ENCODE measurements at places on chromosomes 5 and 9.

GRCh38 chr9:90770182-90770738, 31.4 kb upstream of the SYK start:
- no peak for DNase-seq

DNA sequence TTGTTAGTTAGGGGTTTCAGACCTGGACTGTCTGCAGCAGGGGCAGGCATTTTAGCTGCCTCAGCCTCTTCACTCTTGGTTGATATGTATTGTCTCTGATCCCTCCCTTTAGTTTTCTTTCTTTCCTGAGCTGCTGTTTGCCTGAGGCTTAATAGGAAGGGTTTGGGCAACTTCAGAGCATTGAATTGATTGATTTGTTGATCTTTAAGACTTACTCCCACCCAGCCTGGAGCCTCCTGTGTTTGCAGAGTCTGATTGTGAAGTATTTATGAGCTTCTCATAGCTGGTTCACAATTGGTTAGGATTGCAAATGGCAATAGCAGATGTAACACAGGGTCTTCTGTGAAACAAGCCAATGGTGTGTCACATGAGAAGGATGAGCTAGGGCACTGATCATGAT, 671.8 kb upstream of the SEMA6A start:
- peak; percentile 1 for DNase-seq

- no peak for DNase-seq
Measured at GRCh38 chr9:103530934-103531333, 535.8 kb downstream of the CYLC2 start.

GRCh38 chr5:35484241-35484640, 133.4 kb upstream of the SPEF2 start:
- DNase-seq = no peak

DNA sequence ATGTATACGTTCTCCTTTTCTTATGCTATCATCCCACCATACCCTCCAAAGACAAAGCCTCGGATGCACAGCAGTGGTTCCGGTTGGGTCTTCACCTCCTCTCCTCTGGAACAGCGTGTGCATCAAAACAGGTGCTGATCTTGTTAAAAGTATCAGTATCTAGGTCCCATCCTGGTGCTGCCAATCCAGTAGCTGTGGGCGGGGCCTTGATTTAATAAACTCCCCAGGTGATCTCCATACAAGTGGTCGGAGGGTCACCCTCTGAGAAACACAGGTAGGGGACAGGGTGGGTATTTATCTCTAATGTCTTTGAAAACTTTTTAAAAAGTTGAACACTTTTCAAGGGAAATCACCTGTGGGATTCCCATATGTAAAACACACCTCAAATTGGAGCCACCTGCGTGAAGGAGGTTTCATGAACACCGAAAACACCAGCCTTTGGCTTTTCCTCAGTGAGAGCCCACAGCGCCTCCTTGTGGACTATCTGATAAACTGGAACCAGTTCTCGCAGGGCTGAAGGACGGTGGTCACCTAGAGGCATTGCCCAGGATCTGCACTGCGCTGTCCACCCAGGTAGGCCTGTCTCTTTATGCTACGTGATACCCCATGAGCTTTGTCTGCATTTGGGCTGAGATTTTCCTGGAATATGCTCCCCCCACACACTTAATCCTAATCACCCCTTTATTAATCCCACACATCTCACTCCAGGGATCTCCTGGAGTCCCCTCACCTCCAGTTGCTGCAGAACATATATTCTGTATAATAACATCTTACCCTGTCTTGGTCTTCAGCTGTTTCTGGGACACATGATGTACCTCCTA, 80.5 kb upstream of the EPB41L4B start:
- peak; percentile 79 for DNase-seq

DNA sequence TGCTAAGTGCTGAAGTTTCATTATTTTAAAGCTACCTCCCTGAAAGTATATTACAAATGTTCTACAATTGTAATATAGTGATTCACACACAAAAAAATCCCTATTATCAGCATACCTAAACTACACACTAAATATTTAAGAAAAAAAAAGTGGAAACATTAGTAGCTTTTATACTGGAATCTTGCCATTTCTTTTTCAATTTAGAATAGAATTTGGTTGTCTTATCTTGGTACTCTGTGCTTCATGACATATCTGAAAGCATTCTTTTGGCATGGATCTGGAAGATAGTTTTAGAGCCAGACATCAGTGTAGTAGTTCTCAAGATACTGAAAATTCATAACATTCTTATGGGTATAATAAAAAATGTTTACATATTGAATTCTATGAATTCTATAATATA, 35.0 kb downstream of the SLC1A3 start:
- no peak for DNase-seq

Data from HuH-7 (cell line).